ENCODE measurements at places on chromosomes 13 and 19. TPM values are rescaled to one million over a fixed set of nuclear protein-coding genes. Genes with fewer than 3 reads are reported as not detected.
A peak's percentile ranks its signal among the peaks of the same experiment; 100 is the strongest.

GRCh38 chr13:30785191-30785850 is 50.0 kb downstream of the ALOX5AP start:
- no peak for DNase-seq

DNA sequence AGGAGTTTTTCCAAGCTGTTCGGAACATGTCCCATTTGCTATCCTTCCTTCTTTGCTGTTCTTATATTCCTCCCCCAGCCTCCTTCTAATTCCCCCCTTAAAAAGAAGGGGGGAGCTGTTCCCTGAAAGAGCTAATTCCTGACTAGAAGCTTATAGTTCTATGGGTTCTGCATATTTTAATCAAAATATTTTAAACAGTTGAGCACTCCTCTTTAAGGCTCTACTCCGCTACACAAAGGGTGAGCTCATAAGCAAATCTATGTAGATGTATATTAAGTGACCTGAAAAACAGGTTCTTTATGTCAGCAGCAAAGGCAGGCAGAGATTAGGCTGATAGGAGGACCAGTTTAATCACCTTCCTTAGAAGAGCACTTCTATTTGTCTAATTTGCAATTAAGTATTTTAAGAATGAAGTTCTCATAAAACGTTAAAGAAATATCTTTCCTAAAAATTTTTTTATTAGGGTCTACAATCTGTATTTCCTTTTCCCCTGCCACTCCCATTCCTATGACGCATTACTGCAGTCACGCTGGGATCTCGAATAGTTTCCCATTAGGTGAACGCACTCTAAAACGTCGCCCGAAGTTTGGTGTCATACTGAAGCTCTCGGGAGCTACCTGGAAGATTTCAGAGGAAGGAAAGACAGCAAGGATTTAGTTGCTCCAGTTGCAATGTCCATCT is 5.2 kb downstream of the EFNB2 start:
- DNase-seq = no peak

DNA sequence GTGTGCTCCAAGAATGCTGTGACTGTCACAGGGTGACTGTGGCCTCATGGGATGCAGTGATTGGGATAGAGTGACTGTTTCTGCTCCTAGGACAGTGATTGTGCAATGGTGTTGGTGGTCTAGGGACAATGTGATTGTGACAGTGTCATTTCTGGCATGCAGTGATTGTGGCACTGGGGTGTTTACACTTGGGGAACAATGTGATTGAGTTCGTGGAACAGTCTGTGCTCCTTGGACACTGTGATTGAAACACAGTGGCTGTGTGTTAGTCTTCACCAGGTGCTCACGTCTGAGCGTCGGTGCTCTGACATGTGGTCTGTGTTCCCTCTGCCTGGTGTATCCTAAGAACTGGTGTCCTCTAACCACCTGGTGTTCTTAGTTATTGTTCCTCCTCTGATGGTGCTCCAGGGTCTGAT is 1.7 kb downstream of the PDE4A start:
- no peak for DNase-seq

DNA sequence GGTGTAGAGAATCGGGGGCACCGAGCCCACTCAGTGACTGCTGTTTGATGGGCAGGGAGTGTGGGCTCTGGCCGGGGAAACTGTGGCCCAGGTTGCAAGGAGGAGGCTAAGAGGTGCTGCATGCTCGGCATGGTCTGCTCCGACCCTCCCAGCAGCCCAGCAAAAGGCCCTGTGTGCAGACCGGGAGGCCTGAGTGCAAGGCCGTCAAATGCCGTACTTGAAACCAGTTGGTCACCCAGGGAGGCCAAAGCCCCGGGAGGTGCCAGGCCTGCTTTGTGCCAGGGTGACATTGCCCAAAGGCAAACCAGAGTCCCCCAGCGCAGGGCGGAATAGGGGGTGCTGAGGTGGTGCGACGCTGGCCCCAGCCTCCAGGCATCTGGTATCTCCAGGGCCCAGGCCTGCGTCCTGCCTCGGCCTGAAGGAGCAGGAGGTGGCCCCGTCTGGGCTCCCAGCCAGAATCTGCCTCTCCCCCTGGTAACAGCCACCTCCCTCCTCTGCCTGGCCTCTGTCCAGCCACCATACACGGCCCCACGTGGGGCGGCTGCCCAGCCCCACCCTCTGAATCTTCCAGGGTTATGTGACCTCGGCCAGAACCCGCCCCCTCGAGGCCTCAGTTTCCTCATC is 4.0 kb downstream of the PIK3R2 start:
- DNase-seq = no peak

DNA sequence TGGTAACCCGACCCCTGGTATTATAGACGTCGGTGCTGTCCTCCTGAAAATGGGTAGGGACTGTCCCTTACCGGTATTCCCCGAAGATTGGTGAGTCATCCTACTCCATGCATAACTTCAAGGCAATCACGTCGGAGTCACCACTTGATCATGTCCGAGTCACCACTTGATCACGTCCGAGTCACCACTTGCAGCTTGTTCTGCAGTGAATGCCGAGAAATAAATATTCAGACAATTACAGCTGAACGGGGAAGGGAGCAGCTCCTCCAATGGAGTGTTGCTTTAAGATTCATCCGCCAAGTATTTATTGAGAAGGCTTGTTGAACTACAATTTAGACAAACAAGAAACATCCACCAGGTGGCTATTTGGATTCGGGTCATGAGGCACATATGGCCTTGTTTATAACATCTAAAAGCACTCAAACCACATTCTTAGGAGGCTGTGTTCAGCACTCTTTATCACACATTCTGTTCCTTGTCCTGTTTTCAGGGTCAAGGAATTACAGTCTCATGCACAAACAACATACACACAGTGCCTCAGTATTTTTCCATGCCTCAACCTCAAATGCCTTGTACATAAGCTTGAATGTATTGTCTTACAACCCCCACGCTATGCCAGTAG is 43.1 kb downstream of the ZNF726 start:
- no peak for DNase-seq

DNA sequence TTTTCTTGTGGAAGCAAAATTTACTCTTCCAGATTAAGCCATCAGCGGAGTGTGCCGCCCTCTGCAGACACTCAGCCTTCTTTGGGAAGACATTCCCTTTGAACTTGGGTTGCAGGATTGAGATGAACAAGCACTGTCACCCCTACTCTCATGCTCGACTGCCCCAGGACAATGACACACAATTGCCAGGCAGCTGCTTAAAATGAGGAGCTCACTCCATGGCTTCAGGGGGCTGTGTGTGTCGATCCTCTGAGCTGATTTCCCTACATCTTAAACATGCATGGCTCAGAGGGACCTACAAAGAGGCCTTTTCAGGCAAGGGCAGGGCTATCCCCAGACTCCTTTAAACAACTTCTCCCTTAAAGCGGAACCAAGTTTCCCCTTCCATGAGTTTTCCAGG is 107.5 kb upstream of the MBNL2 start:
- DNase-seq = no peak

DNA sequence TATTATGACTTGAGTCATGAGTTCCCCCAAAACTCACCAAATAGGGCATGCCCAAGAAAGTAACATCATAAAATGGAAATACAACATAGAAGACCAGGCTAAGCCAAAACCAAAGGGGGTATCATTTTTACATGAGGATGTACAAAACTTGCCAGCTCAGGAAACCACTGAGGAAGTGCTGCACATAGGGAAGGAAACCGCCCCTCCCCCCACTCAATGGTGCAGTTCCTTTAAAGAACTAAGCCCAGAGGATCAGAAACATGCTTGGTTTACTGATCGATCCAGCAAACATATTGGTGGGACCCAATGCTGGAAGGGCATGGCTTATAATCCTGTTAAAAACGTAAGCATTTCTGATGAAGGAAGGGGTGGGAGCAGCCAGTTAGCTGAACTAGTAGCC is 4.2 kb upstream of the ZNF486 start:
- DNase-seq = peak; percentile 46

DNA sequence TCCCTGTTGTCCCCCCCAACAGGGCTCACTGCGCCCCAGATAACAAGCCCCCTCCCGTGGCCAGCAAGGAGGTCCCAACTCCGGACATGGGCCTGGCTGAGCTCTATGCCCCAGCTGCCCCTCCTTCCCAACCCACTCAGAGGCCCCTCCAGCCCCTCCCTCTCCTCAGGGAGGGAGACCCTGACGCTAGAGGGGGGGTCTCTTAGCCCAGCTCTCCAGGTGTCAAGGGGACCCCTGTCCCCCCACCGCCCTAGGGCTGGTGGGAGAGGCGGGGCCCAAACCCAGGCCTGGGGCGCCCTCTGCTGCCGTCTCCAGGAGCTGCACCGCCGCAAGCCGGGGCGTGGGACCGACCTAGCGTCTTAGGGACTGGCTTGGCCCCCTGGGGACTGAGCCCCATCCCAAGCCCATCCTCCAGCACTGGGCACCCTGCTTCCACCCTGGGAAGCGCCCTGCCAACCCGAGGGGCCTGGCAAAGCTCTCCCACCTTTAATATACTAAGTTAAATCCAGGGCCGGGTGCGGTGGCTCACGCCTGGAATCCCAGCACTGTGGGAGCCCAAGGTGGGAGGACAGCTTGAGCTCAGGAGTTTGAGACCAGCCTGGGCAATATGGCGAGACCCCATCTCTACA is 1.4 kb downstream of the GRIN3B start:
- peak; percentile 82 for DNase-seq

DNA sequence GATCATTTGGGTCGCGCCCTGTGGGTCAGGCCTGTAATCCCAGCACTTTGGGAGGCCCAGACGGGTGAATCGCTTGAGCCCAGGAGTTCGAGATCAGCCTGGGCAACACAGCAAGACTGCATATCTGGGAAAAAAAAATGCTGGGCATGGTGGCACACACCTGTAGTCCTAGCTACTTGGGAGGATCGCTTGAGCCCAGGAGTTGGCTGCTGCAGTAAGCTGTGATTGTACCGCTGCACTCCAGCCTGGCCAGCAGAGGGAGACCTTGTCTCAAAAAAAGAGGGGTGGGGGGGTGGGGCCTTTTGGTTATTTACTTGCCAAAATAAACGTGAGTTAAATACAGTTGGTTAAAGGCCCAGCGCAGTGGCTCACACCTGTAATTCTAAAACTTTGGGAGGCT is 9.8 kb upstream of the ZNF544 start:
- DNase-seq = no peak

GRCh38 chr13:69946511-69946910 is 161.1 kb upstream of the ATXN8OS start:
- no peak for DNase-seq

DNA sequence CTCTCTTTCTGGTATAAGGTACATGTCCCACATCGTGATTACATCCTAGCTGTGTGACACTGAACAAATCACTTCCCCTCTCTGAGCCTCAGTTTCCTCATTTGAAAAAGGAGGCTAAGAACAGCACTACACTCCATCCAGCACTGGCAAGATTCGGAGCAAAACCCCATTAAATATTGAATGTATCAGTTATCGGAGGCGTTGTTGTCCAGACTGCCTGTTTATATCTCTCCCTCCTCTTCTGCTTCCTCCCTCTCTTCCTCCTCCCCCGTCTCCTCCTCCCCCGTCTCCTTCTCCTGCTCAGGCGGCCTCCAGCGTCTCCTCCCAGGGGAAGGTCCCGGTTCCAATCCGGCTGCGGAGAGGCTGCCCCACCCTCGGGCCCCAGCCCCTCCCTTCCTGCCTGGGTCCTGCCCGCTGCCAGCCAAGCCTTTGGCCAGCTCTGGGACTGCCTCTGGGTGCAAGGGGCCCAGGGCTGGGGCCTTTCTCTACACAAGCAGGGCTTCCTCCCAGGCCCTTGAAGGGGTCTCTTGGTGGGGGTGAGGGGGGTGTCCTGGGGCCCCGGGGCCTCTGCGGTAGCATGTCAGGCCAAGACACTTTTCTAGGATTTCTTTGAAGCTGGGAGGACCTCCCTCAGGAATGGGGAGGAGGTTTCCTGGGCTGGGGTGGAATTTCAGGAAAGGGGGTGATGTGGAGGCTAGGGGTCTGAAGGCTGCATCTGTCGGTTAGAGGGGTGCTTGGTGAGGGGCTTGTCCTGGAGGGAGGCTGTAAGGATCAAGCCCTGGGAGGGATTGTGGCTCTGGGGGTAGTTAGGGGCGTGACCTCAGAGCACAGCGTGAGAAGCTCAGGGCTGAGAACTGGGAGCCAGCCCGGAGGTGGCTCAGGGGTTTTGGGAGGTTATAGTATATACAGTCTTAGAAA is 1.9 kb downstream of the RRAS start:
- no peak for DNase-seq

- no peak for DNase-seq
These were observed 8.6 kb downstream of the ELAVL1 start for GRCh38 chr19:7996883-7997282.

- no peak for DNase-seq
These were observed 935.9 kb downstream of the EFNB2 start for GRCh38 chr13:105599477-105600037.

DNA sequence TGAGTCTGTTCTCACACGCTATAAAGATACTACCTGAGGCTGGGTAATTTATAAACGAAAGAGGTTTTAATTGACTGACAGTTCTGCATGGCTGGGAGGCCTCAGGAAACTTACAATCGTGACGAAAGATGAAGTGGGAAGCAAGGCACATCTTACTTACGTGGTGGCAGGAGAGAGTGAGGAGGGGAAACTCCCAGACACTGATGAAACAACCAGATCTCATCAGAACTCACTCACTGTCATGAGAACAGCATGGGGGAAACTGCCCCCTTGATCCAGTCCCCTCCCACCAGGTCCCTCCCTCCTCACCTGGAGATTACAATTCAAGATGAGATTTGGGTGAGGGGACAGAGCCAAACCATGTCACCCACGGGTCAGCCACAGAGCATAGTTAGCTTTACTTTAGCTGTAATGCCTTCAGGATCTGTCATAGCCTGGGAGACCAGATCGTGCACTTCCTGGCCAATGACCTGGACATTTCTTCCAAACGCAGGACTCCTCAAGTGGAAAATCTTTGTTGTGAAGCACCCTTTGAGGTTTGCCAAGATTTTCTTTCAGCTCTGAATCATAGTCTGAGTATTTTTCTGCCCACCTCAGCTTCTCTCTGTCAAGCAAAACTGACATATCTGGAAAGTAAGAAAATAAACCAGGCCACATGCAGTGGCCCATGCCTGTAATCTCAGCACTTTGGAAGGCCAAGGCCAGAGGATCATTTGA is 25.2 kb upstream of the HIF3A start:
- DNase-seq = no peak

DNA sequence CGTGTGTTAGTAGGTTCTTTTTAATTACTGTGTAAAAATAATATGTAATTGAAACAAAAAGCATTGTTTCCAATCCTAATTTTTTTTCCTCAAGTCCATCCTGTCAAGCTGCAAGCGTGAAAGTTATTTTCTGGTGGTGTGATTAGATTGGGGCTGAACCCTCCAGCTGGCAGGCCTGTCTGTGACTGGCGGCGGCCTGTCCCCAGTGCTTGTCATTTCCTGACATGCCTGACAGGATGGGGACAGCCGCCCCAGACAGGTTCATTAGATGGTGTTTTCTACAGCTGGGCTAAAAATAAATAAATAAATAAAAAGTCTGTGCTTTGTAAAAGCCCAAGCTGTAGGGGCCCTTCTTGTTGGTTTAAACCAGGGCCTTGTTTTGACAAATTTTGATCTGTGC is 53.7 kb upstream of the MAB21L1 start:
- DNase-seq = no peak

- DNase-seq = no peak
These were observed 1253.2 kb upstream of the PRR20A start for GRCh38 chr13:55887561-55887960.

The FGF9 gene
- polyA plus RNA-seq = 1.2 TPM

The DENND1C gene
- polyA plus RNA-seq = 142 TPM

The LCP1 gene
- polyA plus RNA-seq = 764 TPM

The RPL13A gene
- 4,438 TPM for polyA plus RNA-seq
